ENCODE measurements at places on chromosomes 7 and 10.
A peak's percentile ranks its signal among the peaks of the same experiment; 100 is the strongest.

DNA sequence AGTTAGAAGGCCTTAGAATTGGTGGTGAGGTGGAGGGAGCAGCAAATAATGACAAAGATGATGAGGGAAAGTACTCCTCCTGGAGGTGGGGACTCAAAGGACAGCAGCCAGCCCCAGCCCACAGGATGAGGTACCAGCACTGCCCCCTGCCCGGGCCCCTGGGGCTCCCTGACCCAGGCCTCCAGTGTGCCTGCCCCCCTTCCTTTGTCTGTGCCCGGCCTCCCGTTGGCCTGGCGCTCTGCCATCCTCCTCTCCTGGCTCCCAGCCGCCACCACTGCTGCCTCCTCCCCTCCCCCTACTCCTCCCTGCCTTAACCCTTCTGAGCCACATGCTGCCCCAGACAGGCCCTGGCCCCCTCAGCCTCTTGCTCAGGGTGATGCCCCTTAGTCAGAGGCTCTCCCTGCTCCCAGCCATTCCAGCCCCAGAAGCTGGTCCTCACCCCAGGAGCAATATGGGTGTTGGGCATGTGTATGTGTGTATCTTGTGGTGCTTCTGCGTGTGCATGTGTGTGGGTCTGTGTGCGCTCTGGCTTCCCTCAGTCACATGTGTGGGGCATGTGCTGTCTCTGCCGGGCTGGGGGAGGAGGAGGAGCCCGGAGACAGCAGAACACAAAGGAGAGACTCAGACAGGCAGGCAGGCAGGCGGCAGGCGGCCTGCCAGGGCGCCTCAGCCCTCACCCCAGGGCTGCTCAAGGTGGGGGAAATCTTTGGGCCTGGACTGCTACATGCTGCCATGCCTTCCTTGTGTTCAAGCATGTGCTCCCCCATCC is 2.6 kb downstream of the LDB1 start:
- DNase-seq = peak; percentile 76

DNA sequence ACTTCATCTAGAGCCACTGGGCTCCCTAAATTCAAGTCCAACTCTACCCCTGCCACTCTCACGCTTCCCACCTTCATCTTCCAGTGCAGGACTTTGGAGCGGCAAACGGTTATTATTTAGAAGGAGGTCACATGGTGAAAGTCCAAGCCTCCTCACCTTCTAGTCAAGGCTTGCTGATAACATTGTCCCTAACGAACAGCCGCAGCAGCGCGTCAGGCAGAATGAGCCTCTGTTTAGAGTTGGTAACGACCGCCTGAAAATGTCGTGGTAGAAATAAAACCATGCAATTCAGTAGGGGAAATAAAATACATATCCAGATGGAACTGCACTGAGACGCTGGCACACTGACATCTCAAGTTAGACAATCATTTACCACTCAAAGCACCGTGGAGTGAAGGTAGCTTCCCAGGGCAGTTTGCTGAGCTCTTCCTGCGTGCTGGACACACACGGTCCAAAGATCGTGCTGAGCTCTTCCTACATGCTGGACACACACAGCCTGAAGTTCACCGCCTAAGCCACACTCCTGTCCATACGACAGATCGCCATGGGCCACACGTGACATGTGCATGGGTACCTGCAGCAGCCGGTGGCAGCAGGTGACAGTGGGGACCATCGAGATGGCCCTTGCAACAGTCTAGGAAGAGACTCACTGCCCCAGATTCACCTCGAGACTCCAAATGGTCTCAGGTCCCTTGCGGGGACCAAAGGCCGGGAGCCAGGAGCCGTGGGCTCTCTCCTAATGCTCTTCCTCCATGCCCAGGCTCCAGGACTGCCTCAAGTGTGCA is 323.5 kb downstream of the PTPRN2 start:
- DNase-seq = no peak

GRCh38 chr10:24453404-24453830 is 244.5 kb downstream of the KIAA1217 start:
- DNase-seq = peak; percentile 66

- no peak for DNase-seq
These were observed 112.4 kb upstream of the GDF10 start for GRCh38 chr10:47187592-47187991.

DNA sequence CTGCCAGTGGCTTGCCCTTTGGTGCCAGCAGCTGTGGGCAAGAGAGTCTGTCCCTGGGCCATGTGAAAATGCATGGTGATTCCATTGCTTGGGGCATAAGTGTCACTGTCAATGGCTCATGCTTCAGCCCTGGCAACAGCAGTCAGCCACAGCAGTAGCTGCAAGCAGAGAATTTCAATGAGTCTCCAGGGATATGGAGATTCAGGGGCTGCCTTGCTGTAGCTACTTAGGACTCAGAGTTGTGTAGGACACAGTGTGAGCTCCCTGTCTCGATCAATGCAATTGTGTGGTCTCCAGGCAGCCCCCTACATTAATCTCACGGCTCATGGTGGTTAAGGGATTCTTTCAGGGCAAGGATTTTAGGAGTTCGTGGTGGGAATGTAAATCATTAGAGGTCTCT is 126.3 kb upstream of the STARD3NL start:
- DNase-seq = no peak

DNA sequence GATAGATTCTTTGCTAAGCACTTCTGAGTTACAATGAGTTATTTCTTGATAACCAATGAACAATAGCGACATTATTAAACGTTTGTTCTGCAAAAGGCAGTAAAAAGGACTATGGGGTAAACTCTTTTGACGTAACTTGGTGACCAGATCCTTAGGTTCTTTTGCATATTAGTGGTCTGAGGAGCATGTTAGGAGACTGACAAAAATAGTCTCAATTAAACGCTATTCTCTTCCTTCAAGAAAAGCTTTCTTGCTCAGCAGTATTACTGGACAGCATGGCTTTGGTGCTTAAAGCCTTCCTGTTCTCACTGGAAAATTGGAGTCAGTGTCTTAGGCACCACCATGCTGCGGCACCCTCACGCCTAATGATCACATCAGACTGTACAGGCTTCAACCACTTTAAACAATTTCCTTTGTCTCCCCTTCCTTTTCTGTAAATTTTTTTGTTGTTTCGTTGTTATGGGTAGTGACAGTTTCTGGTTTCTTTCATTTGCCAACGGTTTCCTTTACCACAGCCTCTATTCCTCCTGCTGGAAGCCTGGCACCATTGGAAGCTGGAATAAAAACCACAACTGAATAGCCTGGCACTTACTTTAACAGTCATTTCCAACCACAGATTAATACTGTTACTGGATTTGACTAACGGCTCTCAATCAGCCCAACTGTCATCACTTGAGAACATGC is 49.2 kb upstream of the FAM133B start:
- no peak for DNase-seq

DNA sequence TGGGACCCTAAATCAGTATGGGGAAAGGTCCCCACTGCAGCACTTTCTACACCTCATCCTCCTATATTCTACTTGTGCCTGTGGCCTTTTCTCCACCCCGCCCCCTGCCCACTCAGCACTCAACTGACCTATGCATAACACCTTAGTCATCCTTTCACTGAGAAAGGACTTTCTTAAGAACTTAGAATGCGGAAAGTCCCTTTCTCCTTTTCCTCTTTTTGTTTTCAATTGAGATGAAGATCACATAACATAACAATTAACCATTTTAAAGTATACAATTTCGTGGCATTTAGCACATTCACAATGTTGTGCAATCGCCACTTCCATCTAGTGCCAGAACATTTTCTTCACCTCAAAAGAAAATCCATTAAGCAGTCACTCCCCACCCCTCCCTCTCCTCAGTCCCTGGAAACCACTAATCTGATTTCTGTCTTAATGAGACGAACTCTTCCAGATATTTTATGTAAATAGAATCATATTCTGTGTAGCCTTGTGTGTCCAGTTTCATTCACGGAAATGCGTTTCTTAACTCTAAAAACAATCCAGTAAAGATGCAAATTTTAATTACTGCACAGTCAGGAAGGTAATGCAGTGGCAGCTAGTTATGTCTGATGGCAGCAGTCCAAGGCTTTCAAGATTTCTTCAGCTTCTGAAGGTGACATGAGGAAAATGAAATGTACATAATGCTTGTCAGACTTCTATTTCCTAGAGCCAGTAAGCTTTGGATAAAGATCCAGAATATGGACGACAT is 41.7 kb downstream of the FAS start:
- DNase-seq = peak; percentile 84

- DNase-seq = peak; percentile 27
These were observed 33.5 kb upstream of the KLHL7 start for GRCh38 chr7:23072048-23072447.

DNA sequence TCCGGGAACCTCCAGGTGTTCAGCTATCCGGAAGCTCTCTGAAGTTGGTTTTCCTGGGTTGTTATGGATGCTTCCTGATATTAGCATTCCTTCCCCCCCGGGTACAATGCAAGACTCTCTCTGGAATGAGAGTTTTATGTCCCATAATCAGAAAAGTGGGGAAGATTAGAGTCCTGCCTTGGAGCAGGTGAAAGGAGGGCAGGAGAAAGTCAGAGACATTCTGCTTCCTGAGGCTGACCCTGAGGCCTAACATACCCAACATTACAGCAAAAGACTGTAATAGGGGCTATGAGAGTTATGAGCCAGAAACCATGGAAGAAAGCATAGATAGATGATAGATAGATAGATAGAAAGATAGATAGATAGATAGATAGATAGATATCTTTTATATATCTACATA is 36.9 kb downstream of the PRPS1L1 start:
- no peak for DNase-seq

- DNase-seq = peak; percentile 68
These were observed 83.9 kb downstream of the PIP4K2A start for GRCh38 chr10:22630234-22631174.

DNA sequence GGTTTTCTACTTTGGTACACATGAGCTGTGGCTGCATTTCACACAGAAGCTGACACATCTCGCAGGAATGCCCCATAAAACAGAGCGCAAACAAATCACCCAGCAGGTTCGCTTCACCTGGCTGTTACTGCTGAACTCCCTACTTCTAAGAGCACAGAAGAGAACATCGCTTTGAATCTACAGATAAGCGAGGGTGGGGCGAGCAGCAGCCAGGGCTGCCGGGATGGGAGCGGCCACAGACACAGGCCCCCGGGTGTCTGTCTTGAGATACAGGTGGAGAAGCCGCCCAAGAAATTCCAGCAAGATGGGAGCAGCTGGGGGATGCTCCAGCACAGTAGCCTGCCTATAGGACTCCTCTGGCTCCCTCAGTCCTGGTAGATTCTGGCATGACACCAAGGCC is 27.4 kb downstream of the OGDHL start:
- DNase-seq = no peak

- DNase-seq = peak; percentile 5
These were observed 94.0 kb downstream of the SORBS1 start for GRCh38 chr10:95467162-95467599.

DNA sequence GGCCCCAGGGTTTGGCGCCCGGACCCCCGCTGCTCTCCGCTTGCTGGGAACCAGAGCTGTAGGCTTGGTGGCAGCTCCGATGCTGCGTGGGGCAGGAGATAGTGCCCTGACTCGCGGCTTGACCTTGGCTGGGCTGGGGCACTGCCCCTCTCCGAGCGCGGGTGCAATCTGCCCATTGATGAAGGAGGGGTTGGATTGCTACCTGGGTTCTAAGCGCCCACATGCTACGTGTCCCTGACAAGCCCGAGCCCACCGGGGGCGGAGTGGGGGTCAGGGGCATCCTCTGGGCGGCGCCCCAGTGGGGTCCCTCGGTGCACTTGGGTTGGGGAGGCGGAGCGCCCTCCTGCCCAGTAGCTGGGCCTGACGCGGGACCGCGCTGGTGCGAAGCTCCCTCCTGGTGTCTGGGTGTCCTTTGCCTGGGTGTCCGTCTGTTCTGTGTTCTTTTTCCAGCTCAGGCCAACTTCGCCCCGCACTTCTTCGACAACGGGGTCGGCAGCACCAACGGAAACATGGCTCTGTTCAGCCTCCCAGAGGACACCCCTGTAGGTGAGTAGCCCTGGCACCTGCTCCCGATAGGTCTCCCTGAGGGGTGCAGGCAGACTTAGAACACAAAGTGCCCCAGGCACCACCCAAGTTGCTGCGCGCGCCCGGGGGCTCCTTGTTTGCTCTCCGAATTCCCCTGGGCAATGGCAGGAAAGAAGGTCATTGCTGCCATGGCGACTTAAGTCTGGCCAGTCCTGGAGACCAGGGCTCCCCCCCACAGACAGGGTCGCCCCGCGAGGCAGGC is 900 bp downstream of the CDHR1 start:
- no peak for DNase-seq

- no peak for DNase-seq
These were observed 6.4 kb upstream of the ZNF716 start for GRCh38 chr7:57443567-57443966.

- no peak for DNase-seq
These were observed 80.3 kb upstream of the NPTX2 start for GRCh38 chr7:98536803-98537202.

DNA sequence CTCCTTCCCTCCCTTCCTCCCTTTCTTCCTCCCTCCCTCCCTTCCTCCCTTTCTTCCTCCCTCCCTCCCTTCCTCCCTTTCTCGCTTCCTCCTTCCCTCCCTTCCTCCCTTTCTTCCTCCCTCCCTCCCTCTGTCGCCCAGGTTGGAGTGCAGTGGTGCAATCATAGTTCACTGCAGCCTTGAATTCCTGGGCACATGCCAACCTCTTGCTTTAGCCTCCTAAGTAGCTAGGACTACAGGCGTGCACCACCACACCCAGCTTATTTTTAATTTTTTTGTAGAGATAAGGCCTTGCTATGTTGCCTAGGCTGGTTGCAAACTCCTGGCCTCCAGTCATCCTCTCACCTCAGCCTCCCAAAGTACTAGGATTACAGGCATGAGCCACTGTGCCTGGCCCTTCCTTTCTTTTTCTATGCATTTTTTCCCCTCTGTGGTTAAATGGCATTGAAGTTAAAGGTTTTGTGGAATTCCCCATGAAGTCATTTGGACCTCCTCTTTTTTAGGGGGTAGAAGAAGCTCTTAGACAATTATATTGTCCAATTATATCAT is 9.6 kb downstream of the KLHDC10 start:
- DNase-seq = no peak

DNA sequence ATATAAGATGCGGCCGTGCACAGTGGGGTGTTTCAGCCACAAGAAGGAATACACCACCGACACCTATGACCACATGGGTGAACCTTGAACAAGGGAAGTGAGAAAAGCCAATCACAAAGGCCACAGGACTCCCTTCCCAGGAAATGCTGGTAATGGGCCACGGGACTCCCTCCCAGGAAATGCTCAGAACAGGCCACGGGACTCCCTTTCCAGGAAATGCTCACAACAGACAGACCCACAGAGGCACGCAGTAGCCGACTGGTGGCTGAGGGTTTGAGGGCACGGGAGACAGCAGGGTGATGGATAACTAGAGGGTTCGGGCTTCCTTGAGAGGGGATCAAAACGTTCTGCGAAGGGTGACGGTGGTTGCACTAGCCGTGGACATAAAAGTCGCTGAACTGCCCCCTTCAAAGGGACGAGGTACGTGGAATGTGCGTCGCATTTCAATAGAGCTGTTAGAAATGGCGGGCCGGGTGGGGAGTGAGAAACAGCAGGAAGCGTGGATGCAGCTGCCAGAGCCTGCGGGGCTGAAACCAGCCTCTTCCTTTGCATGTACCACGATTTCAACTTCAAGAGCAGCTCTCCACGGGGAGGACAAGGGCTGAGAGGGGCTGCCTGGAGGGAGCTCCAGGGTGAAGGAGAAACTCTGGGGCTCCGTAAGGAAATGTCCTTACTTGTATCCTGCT is 274.0 kb downstream of the ELFN1 start:
- DNase-seq = no peak

GRCh38 chr10:21257919-21258318 is 267.6 kb downstream of the SKIDA1 start:
- no peak for DNase-seq

Measured in fibroblast of gingiva (primary cell).